ENCODE measurements at places on chromosomes 13 and 19.

DNA sequence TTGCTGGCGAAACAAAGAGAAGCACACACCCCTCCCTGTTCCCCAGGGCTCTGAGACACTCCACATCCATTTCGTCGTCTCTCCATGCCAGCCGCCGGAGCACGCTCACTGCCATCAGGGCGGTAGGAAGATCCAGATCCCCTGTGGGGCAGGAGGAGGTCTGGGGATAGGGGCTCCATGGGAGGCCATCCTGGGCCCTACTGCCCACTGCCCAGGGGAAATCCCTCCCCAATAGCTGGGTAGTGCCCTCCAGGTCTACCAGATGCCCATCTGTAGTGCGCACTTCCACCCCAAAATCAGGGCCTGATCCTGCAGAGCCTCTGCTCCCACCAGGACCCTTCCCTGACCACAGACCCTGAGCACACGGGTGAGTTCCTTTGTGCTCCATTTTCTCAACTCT, 80.3 kb downstream of the EFNB2 start:
- no peaks in the 10 kb centered on the region for H3K27me3 ChIP-seq
- DNase-seq = no peak
- no peak overlapping the region for H3K4me3 ChIP-seq
- H3K4me1 ChIP-seq = no peaks in the 10 kb centered on the region

- no peaks in the 10 kb centered on the region for H3K36me3 ChIP-seq
- no peak overlapping the region for H3K4me3 ChIP-seq
- no peak overlapping the region for H3K27ac ChIP-seq
- H3K4me1 ChIP-seq = peaks cover 9% of the 10 kb centered on the region
Measured at GRCh38 chr13:51305271-51305967, 34.1 kb upstream of the SERPINE3 start.

DNA sequence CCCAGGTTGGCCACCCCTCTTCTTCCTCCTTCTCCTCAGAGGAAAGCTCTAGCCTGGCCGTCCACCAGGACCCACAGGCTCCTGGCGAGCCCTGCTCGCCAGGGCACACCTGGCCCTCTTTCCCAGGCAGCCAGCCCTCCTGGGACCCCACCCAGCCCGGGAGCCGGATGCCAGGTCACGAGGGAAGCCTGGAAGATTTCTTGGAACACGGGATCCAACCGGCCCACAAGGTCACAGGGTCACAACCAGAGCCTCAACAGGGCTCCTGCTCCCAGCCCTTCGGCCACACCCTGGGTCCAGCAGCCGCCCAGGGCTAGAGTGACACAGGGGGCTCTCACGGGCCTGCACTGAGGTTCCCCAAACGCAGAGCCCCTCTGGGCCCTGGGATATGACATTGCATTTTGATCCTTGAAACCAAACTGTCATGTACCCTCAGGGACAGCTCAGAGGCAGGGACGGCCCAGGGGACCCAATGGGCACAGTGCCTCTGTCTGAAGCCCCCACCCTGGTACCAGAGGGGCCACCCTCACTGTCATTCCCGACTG, 5.5 kb downstream of the MKNK2 start:
- H3K27me3 ChIP-seq = no peaks in the 10 kb centered on the region
- H3K4me3 ChIP-seq = no peak overlapping the region
- no peak for DNase-seq
- H3K4me1 ChIP-seq = peaks cover 9% of the 10 kb centered on the region

GRCh38 chr13:74191410-74191809, 57.2 kb upstream of the KLF12 start:
- no peaks in the 10 kb centered on the region for H3K36me3 ChIP-seq
- no peak for DNase-seq
- no peaks in the 10 kb centered on the region for H3K4me1 ChIP-seq
- H3K27ac ChIP-seq = no peak overlapping the region
- H3K4me3 ChIP-seq = no peak overlapping the region

DNA sequence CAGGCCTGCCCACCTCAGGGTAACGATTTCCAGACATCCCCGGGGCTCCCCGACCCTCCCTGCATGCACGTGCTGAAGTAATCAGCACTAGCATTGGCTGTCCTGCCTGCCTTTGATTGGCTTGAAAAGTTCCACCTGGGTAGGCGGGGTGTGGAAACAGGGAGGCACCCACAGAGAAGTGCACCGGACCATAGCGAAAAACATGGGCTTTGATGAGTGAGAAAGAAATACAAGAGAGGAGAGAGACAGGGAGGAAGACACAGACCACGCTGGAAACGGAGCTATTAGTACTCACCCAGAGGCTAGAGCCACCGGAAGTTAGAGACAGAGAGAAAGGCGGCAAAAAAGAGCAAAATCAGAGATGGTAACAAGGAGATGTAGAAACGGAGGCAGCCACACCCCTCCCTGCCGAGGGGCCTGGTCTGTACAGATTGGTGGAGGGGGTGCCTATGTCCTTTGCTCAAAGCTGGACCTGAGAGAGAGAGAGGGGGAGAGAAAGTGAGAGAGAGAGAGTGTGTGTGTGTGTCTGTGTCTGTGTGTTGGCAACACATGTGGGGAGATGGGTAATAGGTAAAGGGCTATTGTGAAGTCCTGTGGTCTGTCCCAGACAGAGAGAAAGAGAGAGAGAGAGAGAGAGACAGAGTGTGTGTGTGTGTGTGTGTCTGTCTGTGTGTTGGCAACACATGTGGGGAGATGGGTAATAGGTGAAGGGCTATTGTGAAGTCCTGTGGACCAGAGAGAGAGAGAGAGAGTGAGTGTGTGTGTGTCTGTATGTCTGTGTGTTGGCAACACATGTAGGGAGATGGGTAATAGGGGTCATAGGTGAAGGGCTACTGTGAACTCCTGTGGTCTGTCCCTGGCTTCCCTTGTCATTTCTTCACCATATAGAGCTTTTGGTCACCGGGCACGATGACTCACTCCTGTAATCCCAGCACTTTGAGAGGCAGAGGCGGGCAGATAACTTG, 2.9 kb downstream of the CGB3 start:
- no peaks in the 10 kb centered on the region for H3K27me3 ChIP-seq
- no peak for DNase-seq
- no peak overlapping the region for H3K4me3 ChIP-seq
- peaks cover 8% of the 10 kb centered on the region for H3K4me1 ChIP-seq

GRCh38 chr13:113865427-113865826, 1.6 kb upstream of the GAS6 start:
- peaks cover 5% of the 10 kb centered on the region for H3K27me3 ChIP-seq
- H3K4me1 ChIP-seq = peaks cover 15% of the 10 kb centered on the region
- H3K36me3 ChIP-seq = no peaks in the 10 kb centered on the region
- no peak overlapping the region for H3K4me3 ChIP-seq
- H3K27ac ChIP-seq = no peak overlapping the region

GRCh38 chr13:105758918-105759860, 776.3 kb downstream of the EFNB2 start:
- H3K27ac ChIP-seq = no peak overlapping the region
- DNase-seq = no peak
- no peak overlapping the region for H3K4me3 ChIP-seq
- no peaks in the 10 kb centered on the region for H3K4me1 ChIP-seq

DNA sequence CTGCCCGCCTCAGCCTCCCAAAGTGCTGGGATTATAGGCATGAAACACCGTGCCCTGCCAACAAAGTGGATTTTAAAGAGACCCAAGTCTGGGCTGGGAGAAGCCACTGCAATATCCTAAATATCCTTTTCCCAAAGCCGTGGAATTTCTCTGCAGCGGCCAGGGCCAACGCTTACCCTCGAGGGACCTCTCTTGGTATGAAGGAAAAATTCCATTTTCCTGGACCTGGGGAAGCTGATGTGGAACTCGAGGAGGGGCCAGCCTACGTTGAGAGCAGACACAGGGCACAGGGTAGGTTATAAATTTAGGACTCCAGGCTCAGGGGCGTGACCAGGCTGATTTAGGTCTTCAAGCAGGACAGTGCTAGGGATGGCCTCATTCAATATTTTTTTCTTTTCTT, 17.7 kb upstream of the UPF1 start:
- H3K4me1 ChIP-seq = no peaks in the 10 kb centered on the region
- H3K36me3 ChIP-seq = no peaks in the 10 kb centered on the region
- no peak overlapping the region for H3K27ac ChIP-seq
- no peaks in the 10 kb centered on the region for H3K27me3 ChIP-seq
- H3K4me3 ChIP-seq = no peak overlapping the region

DNA sequence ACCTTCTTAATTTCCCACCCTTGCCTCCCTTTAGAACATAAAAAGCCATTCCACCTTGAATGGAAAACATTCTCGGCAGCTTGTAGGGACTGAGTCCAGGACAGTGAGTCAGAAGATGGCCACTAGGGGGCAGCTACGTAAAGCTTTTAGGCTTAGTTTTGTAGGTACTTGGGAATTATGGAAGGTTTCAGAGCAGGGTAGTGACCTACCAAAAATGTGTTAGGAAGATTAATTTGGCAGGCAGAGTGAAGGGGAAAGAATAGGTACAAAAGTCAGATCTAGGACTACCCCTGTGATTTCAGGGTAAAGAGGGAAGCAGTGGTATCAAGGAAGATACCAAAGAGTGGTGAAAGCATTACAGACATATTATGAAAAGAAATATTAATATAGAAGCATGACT, 198.4 kb downstream of the NDFIP2 start:
- H3K27me3 ChIP-seq = no peaks in the 10 kb centered on the region
- H3K36me3 ChIP-seq = no peaks in the 10 kb centered on the region
- DNase-seq = peak; percentile 60
- H3K4me1 ChIP-seq = no peaks in the 10 kb centered on the region
- H3K27ac ChIP-seq = no peak overlapping the region

DNA sequence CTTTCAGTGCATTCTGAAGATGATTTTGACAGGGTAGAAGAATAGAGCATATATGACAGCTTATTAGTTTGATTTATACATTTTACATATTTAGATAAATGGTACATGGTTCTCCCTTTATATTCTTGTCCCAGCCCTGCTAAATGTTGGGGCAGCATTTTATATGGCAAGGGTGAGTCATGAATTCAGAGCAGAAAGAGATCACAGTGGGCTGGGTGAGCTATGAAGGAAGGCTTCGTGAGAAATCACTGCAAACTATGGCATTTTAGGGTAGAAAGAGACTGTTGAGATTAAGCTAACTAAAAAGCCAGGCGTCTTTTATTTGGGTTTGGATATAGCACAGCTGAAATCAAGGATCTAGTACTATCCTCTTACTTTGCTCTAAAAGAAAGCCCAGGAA, 23.9 kb upstream of the METTL21C start:
- H3K27ac ChIP-seq = no peak overlapping the region
- H3K27me3 ChIP-seq = no peaks in the 10 kb centered on the region
- no peak overlapping the region for H3K4me3 ChIP-seq
- H3K36me3 ChIP-seq = no peaks in the 10 kb centered on the region

DNA sequence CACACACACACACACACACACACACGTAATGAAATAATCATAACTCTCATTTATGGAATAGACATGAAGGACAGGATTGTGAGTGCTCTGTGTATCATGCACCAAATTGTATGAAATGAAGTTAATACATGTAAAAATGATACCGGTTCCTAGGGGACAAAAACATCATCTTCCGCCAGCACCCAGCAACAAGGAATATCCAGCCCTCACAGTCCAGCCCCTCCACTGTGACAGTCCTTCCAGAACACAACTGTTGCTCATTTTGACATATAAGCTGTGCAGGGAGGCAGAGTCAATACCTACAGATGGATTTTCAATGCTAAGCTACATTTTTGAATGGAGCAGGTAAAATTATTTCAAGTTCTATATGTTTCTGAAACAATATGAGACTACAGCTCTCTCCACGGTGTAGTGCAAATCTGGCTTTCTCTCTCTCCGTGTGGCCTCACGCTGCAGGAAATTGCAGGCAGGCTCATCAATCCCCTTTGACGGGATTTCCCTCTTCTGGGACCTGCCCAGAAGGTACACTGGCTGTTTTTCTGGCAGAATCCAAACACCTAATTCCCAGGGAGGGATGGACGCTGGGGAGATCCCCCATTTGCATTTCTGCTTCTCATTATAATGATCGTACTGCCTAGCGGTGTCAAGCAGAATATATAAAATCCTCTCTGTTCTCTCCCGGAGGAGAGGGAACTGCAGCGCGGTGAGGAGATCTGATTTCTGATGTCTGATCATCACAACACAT, 494.0 kb downstream of the LIG4 start:
- H3K36me3 ChIP-seq = no peaks in the 10 kb centered on the region
- no peak overlapping the region for H3K27ac ChIP-seq

- no peak overlapping the region for H3K27ac ChIP-seq
- no peak overlapping the region for H3K4me3 ChIP-seq
- H3K4me1 ChIP-seq = peaks cover 3% of the 10 kb centered on the region
- H3K27me3 ChIP-seq = no peaks in the 10 kb centered on the region
- peak; percentile 47 for DNase-seq
Measured at GRCh38 chr13:46551410-46552302, 1.3 kb upstream of the LRCH1 start.

- no peak overlapping the region for H3K4me3 ChIP-seq
- no peaks in the 10 kb centered on the region for H3K27me3 ChIP-seq
- no peak for DNase-seq
- H3K27ac ChIP-seq = no peak overlapping the region
- no peaks in the 10 kb centered on the region for H3K4me1 ChIP-seq
- H3K36me3 ChIP-seq = no peaks in the 10 kb centered on the region
Measured at GRCh38 chr13:93687261-93687660, 460.7 kb downstream of the GPC6 start.

- H3K27me3 ChIP-seq = no peaks in the 10 kb centered on the region
- 0 out of 2 replicates have a peak, but pooled peaks cover 1% of the 10 kb centered on the region for H3K4me1 ChIP-seq
- no peak overlapping the region for H3K4me3 ChIP-seq
Measured at GRCh38 chr13:24254146-24254841, 55.1 kb upstream of the C1QTNF9 start.

DNA sequence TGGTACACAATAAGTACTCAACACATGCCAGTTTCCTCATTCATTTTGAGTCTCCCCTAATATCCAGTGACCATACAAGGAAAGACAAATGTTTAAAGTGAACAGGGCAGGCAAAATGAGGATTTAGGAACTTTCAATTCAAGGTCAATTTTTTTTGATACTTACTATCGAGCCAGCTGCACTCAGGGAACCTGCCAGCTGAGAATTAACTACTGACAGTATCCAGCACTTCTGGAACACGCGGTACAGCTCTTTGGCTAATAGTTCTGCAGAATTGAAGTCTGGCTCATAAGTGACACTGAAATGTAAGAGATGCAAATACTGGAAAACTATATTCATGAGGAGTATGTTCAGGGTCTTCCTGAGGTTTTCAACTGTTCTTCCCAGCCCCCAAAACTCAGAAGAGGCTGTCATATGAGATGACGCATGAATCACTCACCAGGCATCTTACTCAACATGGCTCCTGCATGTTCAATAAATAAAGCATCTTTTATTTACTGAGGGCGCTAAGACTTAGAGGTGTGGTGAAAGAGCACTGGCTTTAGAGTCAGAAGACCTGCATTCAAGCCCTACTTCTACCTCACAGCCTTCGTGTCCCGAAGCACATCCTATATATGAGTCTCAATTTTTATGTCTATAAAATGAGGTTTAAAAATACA, 25.6 kb downstream of the RUBCNL start:
- DNase-seq = no peak
- no peak overlapping the region for H3K4me3 ChIP-seq
- H3K4me1 ChIP-seq = no peaks in the 10 kb centered on the region
- H3K27me3 ChIP-seq = no peaks in the 10 kb centered on the region

- H3K27ac ChIP-seq = no peak overlapping the region
- no peak overlapping the region for H3K4me3 ChIP-seq
- peaks cover 1% of the 10 kb centered on the region for H3K4me1 ChIP-seq
- H3K36me3 ChIP-seq = no peaks in the 10 kb centered on the region
- no peaks in the 10 kb centered on the region for H3K27me3 ChIP-seq
Measured at GRCh38 chr19:51325161-51325976, 13.9 kb downstream of the IGLON5 start.

GRCh38 chr13:108858676-108859075, 229.3 kb downstream of the MYO16 start:
- H3K27me3 ChIP-seq = no peaks in the 10 kb centered on the region
- no peak overlapping the region for H3K4me3 ChIP-seq
- H3K4me1 ChIP-seq = peaks cover 7% of the 10 kb centered on the region
- no peak for DNase-seq
- H3K27ac ChIP-seq = no peak overlapping the region

GRCh38 chr13:22198641-22199217, 527.9 kb downstream of the FGF9 start:
- H3K27me3 ChIP-seq = no peaks in the 10 kb centered on the region
- no peak overlapping the region for H3K4me3 ChIP-seq
- no peaks in the 10 kb centered on the region for H3K36me3 ChIP-seq
- no peak for DNase-seq

Measured in iPS DF 6.9 (cell line).